ENCODE measurements at places on chromosomes 6 and 20. TPM values are rescaled to one million over a fixed set of nuclear protein-coding genes. Genes with fewer than 3 reads are reported as not detected.

DNA sequence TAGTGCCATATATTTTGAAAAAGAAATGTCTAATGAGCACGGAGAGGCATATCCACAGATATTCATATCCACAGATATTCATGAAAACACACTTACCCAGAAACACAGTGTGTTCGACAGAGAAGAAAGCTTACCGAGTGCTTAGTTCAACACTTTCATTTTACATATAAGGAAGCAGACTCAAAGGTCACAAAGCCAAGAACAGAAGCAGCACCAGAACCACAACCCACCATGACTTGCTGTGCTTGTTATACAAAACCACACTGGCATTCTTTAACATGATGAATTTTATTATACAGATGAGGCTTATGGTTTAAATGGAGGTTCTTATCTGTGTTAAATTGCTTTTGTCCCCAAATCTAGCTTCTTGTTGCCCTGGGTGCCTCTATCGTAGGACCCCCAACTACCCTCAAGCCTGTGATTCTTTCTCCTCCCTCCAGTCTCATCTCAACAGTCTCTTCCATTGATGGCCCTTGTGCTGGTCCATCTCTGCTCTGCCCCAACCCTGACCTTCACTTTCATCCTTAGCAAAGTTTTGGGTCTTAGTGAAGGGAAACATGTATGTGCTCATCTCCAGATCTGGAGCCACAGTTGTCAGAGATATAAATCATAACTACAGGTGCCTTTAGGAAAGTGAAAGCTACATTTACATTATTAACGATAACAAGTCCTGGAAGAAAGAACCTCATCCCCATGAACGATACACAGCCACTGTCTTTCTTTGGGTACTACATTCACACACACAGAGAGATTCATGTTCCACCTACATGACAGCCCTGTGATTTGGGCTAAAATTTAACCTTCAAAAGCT, 40.0 kb downstream of the SF3B5 start:
- H3K27me3 ChIP-seq, result peaks cover 16% of the 10 kb centered on the region
- H3K4me3 ChIP-seq, result no peak overlapping the region
- no peak overlapping the region for H3K27ac ChIP-seq
- peaks cover 6% of the 10 kb centered on the region for H3K4me1 ChIP-seq
- DNase-seq, result no peak

DNA sequence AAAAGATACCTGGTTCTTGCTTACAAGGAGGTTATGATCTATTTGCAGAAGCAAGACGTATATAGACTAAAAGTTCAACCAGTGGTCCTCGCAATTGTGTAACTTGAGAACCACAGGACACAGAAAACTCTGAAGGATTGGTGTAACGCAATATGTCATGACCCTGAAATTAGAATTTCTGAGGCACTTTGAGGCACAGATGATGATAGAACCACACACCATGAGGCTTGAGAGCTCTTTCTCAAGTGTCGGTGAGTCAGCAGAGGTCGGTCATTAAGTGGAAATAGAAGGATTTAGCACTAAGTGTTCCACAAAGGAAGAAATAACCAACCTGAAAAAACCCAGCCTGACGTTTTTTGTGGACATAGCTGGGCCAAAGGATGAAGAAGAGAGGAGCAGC, 15.3 kb upstream of the CCN2 start:
- peak; percentile 86 for DNase-seq
- H3K27ac ChIP-seq, result no peak overlapping the region
- no peaks in the 10 kb centered on the region for H3K36me3 ChIP-seq
- no peaks in the 10 kb centered on the region for H3K27me3 ChIP-seq
- no peak overlapping the region for H3K4me3 ChIP-seq
- peaks cover 5% of the 10 kb centered on the region for H3K4me1 ChIP-seq

GRCh38 chr6:53466257-53466656, 78.6 kb downstream of the GCLC start:
- H3K27me3 ChIP-seq, result no peaks in the 10 kb centered on the region
- H3K36me3 ChIP-seq, result no peaks in the 10 kb centered on the region
- peak overlapping the region; percentile 99 for H3K27ac ChIP-seq
- peaks cover 69% of the 10 kb centered on the region for H3K4me1 ChIP-seq

- H3K27me3 ChIP-seq, result no peaks in the 10 kb centered on the region
- no peak for DNase-seq
- H3K27ac ChIP-seq, result no peak overlapping the region
- H3K4me1 ChIP-seq, result peaks cover 27% of the 10 kb centered on the region
- H3K36me3 ChIP-seq, result no peaks in the 10 kb centered on the region
Measured at GRCh38 chr6:1103021-1103420, 208.9 kb upstream of the FOXQ1 start.

- H3K4me3 ChIP-seq, result peak overlapping the region; percentile 80
- DNase-seq, result no peak
- H3K27me3 ChIP-seq, result no peaks in the 10 kb centered on the region
- peaks cover 54% of the 10 kb centered on the region for H3K4me1 ChIP-seq
Measured at GRCh38 chr20:19977373-19977770, 39.8 kb upstream of the NAA20 start.

The PMEPA1 gene
- 68.5 TPM for total RNA-seq

The PRSS35 gene
- not detected for total RNA-seq
